Erythroblast (primary cell): ENCODE measurements at places on chromosomes 2 and 18.

DNA sequence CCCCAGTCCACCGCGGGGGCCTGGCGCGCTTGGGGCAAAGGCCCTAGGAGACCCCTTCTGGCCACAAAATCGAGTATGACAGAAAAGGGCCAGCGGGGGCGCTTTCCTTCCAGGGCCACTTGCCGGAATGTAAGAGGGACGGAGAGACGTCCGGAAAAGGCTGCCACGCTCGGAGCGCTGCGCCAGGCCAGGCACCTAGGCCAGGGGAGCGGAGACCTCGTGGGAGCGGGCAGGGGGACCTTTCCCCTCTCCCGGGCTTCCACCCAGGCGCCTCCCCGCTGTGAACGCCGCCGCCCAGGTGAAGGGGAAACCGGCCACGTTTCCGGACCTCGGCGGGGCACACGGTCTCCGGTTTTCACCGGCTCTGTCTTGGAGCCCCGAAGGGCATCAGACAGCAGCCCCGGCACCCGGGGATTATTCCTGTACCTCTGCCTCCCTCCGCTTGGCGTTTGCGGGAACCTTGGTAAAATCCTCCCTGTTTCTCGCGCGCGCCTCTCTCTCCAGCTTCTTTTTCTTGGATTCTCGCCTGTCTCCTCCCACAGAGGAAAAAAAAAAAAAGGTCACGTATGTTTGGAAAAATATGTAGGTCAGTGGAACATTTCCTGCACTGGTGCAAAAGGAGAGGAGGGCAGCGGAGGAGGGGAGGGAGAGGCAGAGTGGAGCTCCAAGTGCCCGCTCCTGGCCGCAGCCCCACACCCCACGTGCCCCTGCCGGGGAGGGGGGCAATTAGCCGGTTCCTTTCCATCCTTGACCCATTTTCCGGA lies 1.2 kb upstream of the NPAS2 start:
- DNase-seq, result no peak

- peak; percentile 31 for DNase-seq
Measured at GRCh38 chr2:152600697-152601096, 116.6 kb downstream of the PRPF40A start.

- DNase-seq, result no peak
Measured at GRCh38 chr2:62657783-62658182, 47.7 kb upstream of the EHBP1 start.

DNA sequence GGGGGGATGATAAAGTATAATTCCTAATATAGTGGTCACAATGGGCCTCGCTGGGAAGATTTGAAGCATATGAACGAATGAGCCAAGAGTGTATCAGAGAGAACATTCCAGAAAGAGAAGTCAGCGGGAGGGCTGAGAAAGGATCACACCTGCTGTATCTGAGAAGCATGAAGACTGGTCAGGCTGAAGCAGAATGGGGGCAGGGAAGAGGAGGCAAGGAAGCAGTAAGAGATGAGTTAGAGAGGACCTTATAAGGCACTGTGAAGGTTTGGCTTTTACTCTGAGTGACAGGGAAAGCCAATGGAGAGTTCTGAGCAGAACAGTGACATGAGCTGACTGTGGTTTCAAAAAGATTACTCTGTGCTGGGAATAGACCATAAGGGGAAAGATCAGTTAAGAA lies 73.5 kb downstream of the CHN1 start:
- DNase-seq, result no peak

- peak; percentile 68 for DNase-seq
Measured at GRCh38 chr2:54103454-54104314, 11.7 kb upstream of the ACYP2 start.

DNA sequence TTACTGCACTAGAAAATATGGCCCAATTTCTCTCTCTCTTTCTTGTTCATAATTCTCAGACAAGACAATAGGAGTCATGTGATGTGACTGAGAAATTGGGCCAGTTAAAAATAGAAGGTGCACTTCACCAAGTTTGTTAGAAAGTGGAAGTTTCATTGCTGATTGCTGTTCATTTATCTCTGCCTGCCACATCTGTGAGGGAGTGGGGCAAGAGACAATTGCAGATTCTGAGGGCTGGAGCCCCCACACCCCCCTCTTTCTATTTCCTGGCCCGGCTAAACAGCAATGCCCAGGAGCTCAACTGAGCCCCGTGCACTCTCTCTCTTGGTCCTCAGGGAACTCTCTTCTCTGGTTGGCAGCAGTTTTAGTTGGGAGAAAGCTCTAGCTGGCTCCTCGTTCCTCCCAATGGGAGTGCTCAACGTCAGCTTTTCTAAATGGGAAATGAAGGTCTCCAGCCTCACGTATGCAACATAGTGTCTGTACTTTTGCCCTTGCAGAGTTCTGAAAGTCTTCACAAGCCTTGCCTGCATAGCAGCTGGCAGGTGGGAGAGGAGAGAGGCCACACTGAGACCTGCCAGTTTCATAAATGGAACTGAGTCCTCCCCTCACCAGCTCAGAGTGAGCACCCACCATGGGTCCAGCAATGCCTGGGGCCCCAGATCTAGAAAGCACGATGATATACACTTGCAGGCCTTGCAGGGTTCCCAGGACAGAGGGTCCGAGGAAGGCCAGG lies 115.7 kb downstream of the MYCN start:
- no peak for DNase-seq

- DNase-seq, result no peak
Measured at GRCh38 chr2:10546975-10547391, 98.9 kb upstream of the ODC1 start.

- no peak for DNase-seq
Measured at GRCh38 chr2:2791606-2792005, 460.5 kb upstream of the MYT1L start.

- DNase-seq, result no peak
Measured at GRCh38 chr2:86623043-86623493, 597 bp downstream of the RNF103 start.

DNA sequence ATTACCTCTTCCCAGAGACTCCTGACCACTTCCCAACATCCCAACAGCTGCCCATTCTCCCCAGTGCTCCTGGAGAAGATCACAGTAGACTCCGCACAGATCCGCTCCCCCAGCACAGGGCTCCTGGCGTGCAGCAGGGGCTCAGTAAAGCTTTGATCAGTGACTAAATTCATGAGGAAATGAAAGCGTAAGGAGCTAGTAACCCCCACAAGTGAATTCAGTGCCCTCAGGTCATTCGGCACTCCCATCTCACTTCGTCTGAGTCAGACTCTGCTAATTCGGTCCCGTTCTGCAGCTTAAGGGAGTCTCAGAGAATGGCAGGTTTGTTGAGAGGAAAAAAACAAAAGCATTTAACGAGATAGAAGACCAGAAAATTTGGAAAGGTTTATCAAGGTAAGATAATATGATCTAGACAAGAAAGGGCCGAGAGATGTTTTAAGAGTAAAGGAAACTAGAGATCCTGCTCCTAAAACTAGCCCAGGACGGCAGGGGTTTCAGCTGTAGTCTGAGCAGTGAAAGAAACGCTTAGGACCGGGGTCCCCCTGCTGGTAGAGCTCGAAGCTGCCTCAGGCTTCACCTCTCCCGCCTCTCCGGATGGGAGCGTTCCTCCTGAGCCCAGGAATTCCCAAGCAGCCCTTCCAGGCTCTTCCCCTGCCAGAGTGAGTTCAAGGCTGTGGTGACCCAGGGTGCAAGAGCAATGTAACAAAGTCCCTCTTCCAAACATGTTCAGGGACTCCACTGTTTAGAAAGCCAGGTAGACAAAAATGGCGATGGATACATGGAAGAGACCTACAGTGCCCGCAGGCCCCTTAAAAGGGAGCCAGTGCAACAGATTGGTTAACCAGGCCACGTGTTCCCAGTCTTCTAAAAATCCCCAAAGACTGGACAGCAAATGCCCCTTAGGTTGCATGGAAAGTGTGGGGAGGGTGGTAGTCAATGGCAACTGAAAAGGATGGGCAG lies 127.3 kb downstream of the DNER start:
- peak; percentile 55 for DNase-seq

DNA sequence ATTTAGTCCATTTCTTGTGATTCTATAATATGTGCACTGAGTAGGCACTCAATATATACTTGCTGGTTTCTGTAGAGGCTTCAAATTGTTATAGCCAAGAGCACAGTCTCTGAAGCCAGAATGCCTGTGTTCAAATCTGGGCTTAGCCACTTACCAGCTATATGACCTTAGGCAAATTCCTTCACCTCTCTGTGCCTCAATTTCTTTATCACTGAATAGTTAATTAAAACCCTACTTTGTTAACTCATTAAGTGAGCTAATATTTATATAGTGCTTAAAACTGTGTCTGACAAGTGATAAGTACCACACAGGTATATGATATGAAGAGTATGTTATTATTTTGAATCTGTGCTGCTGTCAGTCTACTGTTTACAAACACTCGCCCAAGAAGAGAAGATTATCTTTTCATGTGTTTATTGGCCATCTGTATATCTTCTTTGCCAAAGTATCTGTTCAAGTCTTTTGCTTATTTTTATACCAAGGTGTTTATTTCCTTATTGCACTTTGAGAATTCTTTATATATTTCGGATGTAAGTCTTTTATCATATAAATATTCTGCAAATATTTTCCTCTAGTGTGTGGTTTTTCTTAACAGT lies 1.3 kb upstream of the RIT2 start:
- DNase-seq, result no peak

GRCh38 chr18:25133879-25134278 lies 218.1 kb downstream of the ZNF521 start:
- DNase-seq, result no peak

DNA sequence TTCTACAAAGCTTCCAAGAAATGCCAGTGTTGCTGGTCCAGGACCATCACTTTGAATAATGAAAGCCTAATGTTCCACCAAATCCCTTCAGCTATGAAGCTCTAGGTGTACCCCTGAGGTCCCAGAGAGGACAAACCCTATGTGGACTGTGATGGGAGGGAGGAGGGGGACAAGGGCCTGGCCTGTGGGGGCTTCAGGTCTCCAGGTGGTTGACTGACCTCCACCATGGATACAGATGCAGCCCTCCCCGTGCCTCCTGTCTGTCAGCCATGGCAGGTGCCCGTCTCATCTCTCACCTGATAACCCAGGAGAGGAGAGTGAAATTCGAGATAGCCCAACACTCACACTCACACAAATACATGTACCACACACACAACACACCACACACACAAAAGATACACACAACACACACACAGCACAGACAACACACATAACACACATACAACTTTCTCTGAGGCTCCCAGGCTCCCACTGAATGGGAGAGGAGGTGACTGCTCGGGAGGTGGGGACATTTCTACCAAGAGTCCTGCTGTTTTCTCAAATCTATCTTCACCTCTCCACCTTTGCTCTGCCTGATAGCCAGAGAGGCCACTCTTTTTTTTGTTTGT lies 12.8 kb upstream of the RHOB start:
- no peak for DNase-seq

GRCh38 chr2:72033636-72034035 lies 114.0 kb downstream of the CYP26B1 start:
- DNase-seq, result no peak

- no peak for DNase-seq
Measured at GRCh38 chr2:174681099-174682006, 82.9 kb downstream of the CHRNA1 start.

GRCh38 chr2:118013221-118013723 lies 598 bp downstream of the CCDC93 start:
- DNase-seq, result peak; percentile 56

GRCh38 chr2:191266201-191266600 lies 21.0 kb downstream of the MYO1B start:
- no peak for DNase-seq

- no peak for DNase-seq
Measured at GRCh38 chr2:218438596-218438995, 19.7 kb downstream of the VIL1 start.

DNA sequence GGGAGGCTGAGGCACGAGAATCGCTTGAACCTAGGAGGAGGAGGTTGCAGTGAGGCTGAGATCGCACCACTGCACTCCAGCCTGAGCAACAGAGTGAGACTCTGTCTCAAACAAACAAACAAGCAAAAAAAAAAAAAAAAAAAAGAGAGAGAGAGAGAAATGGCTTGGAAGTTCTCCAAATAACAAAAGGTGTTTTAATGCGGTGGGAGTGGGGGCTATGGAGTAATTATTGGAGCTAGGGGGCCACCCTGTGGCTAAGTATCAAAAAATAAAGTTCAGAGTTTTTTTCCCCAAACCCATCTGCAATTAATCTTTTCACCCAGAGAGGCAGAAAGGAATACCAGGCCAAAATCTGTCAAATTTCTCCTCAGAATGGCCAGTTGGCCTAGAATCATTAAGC lies 23.0 kb upstream of the CEP68 start:
- peak; percentile 51 for DNase-seq

- peak; percentile 80 for DNase-seq
Measured at GRCh38 chr18:74040459-74041332, 106.9 kb downstream of the FBXO15 start.

GRCh38 chr2:88136817-88137216 lies 9.0 kb upstream of the FABP1 start:
- DNase-seq, result no peak

- no peak for DNase-seq
Measured at GRCh38 chr2:74091391-74091790, 56.3 kb downstream of the BOLA3 start.

DNA sequence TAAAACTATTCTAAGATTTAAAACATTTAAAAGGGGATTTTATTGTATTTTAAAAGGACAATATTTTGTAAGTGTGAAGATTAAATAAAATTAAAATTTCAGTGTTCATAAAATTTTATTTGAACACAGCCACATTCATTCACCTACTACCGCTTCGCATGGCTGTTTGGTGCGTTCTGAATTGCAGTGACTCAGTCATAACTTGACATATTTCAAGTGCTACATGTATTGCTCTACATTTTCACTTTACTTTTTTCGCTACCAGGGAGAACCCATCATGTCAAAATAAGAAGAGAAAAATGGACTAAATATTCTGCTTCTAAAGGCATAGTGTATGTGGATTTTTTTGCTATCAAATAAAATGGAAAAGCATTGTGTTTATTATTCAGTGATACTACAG lies 8.7 kb downstream of the PTH2R start:
- no peak for DNase-seq

- peak; percentile 50 for DNase-seq
Measured at GRCh38 chr2:15201009-15201408, 360.1 kb downstream of the NBAS start.

GRCh38 chr2:1979138-1979537 lies 234.8 kb upstream of the PXDN start:
- DNase-seq, result no peak

DNA sequence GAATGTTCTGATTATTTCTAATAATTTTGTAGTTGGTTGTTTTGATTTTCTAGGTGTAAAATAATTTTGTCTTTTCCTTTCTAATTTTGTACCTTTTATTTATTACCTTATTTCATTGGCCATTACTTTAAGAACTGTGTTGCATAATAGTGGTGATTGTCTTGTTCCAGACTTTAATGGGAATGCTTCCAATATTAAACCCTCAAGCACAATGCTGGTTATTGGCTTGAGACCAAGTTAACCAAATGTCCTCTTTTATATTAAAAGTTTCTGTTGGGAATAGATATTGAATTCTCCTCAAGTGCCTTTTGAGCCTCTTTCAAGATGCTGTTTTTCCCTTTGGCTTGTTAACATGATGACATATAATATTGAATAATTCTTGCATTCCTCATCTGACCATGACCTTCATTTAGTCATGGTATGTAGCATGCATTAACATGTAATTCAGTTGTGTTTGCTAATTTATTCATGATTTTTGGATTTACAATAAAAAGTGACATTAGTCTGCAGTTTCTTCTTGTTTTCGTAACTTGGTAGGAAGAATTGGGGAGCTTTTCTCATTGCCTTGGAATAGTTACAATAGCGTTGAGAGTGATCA lies 141.7 kb downstream of the DIS3L2 start:
- no peak for DNase-seq

- DNase-seq, result no peak
Measured at GRCh38 chr2:44983836-44984604, 25.2 kb downstream of the SIX2 start.
